ENCODE measurements at places on chromosomes 2 and 18.
A peak's percentile ranks its signal among the peaks of the same experiment; 100 is the strongest.

GRCh38 chr2:43078781-43079755, 147.3 kb downstream of the ZFP36L2 start:
- DNase-seq, result no peak

DNA sequence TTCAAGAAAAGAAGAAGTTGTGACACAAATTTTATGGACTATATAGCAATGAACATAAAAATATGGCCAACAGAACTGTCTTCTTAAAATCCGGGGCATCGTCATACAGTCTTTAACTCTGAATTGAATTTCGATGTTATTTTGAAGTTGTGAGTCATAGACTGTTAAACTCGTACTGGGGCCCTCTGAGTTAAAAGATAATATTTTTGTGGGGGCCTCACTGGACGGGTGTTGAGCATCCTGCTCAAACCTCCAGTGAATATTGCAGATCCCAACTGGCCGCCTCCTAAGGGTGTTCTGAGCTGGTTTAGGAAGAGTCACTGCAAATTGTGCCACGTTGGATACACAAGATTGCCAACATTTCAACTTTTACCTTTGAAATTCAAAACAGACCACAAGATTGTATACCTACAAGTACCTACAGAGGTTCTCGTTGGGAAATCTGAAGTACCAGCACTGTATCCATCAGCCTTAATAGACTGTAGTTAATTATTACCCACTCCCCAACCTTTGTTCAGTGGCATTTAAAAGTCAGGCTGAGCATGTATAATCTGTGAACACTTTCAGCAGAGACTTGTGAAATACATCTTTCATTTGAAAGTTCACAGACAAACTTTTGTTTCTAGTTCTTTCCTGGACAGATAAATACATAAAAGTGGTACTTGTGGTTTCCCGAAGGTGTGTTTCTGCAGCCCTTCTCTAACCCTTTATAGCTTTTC, 27.8 kb downstream of the KLHL23 start:
- no peak for DNase-seq

DNA sequence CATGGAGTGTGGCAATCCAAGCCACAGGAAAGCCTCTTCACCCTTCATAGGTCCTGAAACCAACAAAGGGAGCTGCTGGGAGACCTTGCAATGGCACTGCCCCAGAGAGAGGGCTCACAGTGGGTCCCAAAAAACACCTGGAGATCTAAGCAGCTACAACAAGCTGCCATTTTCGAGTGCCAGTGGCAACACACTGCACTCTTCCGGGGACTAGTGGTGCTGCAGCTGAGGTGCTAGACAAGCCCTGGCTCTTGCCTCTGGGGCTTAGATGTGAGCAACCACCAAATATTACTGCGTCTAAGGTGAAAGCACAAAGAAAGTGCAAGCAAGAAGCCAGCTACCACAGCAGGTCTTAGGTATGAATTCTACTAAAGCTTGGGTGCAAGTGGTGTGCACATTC, 192.9 kb downstream of the NOL4 start:
- no peak for DNase-seq

GRCh38 chr2:174326161-174327020, 8.4 kb upstream of the SP9 start:
- DNase-seq, result no peak

DNA sequence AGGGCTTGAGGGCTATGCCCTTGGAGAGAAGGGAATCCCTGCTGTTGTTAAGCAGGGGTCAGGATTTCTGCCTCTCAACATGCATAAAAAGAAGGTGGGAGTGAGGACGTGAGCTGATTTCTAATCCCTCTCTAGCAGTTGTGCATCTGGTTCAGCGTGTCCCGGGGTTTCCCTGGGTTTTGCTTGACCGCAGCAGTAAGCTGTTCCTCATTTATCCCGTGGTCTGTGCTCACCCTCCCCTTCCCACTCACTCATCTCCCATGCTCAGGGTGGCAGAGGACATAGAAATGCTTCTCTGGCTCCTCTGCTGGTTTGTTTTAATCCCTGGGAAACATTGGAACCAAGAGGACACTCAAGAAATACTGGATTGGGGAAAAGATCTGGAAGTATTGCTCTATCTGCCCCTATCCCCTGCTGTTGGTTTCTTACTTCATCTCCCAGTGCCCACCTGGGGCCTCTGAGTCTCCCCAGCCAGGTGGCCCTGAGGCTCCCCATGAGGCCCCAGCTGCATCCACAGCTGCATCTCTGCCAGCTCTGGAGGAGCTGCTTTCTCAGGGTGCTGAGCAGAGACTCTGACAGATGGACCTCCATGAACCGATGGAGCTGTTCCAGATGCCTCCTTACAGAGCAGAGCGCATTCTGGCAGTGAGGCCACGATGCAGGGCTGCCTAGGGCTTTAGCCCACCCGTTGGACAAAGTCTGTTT, 36.1 kb downstream of the TET3 start:
- no peak for DNase-seq

DNA sequence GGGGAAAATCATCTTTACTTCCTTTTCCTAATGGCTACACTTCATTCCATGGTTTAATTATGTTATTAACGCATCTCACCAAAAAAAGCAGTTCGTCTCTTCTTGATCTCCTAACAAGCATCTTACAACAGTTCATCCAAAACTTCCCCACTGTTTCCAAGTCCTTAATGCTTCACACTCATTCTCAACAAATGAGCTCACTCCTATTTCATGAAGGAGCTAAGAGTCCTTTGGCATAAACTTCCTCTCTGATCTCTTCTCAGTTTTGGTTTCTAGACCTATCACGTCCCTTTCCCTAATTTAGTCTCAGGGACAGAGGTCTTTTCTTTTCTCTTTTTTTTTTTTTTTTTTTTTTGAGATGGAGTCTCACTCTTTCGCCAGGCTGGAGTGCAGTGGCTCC, 205.9 kb upstream of the SLC39A10 start:
- DNase-seq, result no peak

- no peak for DNase-seq
These were observed 9.2 kb upstream of the TMEM247 start for GRCh38 chr2:46470114-46470628.

- no peak for DNase-seq
These were observed 77.7 kb downstream of the MAP3K20 start for GRCh38 chr2:173153301-173153885.

DNA sequence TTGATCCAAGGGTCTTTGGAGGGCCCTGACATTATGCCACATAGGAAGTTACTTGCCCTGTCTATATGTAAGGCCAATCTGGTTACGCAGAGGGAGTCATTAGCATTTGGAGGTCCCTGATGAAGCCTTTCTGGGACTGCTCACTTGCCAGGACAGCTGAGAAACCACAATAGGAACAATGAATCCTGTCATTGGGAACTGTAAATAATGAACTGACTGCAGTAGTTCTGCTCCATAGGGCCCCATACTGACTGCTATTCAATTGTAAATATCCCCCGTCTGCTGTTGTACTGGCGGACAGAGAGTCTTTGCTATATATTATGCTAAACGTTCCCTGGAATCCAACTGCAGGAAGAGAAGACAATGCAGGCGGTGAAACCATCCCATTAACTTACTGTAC, 149.4 kb upstream of the DCC start:
- no peak for DNase-seq

DNA sequence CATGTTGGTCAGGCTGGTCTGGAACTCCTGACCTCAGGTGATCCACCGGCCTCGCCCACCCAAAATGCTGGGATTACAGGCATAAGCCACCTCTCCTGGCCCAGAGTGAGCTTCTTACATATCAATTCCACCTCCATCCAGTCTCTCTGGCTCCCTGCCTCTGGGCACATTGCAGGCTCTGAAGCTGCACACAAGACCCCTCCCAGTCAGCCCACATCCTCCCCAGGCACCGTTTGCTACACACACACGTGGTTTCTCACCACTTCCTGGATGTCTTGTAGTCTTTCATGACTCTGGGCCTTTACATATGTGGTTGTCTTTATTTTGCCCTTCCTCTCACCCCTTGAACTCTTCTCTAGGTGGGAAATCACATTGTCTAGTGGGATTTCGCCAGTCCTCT, 64.0 kb upstream of the CABLES1 start:
- DNase-seq, result no peak

- no peak for DNase-seq
These were observed 789.7 kb upstream of the SLC39A10 start for GRCh38 chr2:194867328-194867727.

GRCh38 chr2:17162713-17163112, 355.5 kb downstream of the RAD51AP2 start:
- DNase-seq, result no peak

DNA sequence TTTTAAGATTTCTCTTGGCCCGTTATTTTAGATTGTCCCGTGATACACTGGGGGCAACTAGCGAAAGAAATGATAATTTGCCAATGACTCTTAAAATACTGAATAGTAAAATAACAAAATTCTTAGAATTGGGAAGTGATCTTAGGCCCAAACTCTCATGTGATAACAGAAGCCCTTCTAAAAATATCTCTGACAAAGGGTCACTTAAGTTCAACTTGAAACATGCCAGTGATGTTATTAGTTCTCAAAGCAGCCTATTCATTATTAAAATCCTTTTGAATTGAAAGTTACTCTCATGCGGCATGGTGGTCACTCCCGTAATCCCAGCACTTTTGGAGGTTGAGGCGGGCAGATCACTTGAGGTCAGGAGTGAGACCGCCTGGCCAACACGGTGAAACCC, 920.9 kb downstream of the NRXN1 start:
- DNase-seq, result no peak

DNA sequence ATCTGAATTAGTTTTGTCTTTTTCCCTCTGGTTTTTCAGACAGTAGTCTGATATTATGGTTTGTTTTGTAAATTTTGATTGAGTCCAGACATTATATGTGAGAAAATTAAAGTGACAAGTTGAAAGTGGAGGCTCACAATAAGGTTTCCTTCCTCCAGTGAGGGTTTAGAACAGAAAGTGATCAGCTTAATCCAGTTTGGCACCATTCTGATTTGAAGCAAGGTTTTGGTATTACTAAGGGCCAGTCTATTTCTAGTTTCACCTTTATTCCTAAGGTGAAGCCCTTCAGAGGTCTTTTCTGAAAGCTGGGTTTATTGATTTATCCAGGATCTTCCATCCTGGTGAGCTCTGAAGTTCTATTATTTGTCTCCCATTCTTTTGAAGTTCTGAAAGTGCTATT, 68.7 kb downstream of the CDC42EP3 start:
- no peak for DNase-seq

DNA sequence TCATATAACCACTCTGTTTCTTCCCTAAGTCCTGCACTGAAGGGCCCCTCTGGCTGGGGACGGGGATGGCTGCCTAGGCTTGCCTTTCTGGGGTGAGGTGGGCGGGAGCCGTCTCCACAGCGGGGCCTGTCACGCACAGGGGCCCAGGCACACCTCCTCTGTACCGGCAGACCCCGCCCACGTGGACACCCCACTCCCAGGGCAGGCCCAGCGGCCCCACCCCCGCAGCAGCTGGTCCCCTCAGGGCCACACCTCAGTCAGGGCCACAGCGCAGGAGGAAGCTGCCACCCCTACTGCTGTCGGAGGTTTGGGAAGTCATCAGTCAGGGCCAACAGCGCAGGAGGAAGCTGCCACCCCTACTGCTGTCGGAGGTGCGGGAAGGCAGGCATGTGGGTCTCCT, 257.6 kb upstream of the RAB6C start:
- no peak for DNase-seq

GRCh38 chr2:68284896-68285295, 32.6 kb upstream of the PPP3R1 start:
- peak; percentile 63 for DNase-seq

- no peak for DNase-seq
These were observed 270.1 kb downstream of the ETAA1 start for GRCh38 chr2:67667054-67667908.

DNA sequence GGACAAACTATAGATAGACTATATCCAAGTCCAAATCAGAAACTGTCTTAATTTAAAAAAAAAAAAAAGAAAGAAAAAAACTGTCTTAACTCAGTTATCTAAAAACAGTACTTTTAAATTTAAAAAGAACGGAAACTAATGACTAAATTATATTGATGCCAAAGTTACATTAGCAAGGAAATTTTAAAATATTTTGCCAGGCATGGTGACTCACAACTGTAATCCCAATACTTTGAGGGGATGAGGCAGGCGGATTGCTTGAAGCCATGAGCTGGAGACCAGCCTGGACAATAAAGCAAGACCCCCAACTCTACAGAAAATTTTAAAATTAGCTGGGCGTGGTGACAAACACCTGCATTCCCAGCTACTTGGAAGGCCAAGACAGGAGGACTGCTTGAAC, 30.9 kb downstream of the MEMO1 start:
- no peak for DNase-seq

- DNase-seq, result no peak
These were observed 98.8 kb downstream of the CTAGE1 start for GRCh38 chr18:22318745-22319407.

DNA sequence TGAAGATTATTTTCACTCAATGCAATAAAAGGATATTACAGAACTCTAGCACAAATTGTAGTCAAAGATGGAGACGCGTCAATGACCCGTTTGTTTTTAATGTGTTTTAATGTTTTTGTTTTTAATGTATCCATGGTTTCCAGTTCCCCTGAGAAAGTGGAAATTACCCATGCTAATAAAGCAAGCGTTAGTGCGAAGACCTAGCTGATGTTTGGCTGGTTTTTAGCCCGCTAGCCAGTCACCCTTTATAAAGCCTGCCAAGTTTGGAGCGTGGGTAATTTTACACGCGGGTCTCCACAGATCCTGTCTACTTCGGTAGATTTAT, 430 bp upstream of the CHMP1B start:
- DNase-seq, result no peak

GRCh38 chr18:2606335-2606734, 35.0 kb downstream of the NDC80 start:
- DNase-seq, result no peak

DNA sequence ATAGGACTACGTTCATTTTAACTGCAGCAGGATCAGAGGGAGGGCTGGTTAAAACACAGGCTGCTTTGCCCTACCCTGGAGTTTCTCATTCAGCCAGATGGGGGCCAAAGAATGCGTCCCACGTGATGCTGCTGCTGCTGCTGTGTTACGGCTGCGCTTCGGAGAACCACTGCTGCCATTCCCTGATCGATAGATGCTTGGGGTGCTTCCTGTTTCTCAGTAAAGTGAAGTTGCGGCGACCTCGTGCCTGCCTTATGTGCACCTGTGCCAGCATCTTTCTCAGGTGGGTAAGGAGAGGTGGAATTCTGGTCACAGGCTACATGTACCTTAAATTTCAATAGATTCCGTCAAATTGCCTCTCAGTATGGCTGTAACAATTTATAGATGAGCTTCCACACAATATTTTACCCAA, 24.7 kb upstream of the TOGARAM2 start:
- peak; percentile 9 for DNase-seq
